Activated CD8-positive, alpha-beta memory T cell treated with anti-CD3 and anti-CD28 coated beads for 48 hours (primary cell): ENCODE measurements at places on chromosomes 6 and 20.

GRCh38 chr20:57332105-57333089 lies 2.8 kb downstream of the SPO11 start:
- DNase-seq = no peak

DNA sequence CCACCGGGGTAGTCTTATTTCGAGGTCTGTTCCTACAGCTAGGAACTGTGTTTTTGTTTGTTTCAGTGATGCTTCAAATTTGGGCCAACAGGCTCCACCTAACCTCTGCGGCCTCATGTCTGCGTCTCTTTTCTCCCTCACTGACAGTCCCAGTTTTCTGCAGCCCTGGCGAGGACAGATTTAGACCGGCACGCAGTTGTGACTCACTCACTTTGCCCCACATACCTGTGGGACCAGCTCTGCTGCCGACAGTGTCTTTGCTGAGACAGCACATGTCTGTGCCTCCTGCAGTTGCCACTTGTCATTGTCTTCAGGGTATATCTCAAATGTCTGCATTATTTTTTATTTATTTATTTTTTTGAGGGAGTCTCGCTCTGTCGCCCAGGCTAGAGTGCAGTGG lies 29.2 kb downstream of the OSBPL2 start:
- no peak for DNase-seq

DNA sequence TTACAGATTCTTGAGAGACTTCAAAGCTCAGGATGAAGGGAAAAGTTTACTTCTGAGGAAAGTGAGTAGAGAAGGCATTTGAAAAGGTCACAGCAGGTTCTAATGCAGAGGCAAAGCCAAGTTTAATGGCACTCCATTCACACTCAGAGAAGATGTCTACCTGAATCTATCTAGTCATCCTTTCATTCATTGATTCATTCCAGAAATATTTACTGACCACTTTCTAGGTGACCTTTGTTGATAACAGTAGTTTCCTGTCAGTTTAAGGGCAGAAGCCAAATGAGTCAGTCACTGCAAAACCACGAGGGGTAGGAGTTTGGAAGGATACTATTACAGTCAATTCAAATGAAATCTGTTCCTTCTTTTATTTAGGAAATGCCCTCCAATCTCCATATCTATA lies 30.8 kb downstream of the FBXO5 start:
- no peak for DNase-seq

DNA sequence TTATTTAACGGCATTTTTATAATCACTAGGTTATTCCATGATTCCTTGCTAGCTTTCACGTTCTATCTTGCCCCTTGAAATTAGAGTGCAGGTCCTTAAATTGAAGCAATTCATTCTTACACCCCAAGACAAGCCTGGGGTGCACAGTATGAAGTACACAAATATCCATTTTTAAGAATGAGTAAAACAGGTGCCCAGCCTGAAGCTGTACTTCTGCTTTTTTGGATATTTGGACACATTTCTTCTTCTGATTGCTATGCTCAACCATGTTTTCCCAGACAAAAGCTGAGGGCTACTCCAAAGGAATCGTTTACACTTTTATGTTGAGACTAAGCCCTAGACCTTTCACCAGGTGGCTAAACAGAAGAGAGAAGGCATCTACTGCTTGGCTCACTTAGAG lies 7.9 kb upstream of the TAGAP start:
- no peak for DNase-seq

- DNase-seq = no peak
Measured at GRCh38 chr6:47780510-47781356, 1.1 kb upstream of the OPN5 start.

DNA sequence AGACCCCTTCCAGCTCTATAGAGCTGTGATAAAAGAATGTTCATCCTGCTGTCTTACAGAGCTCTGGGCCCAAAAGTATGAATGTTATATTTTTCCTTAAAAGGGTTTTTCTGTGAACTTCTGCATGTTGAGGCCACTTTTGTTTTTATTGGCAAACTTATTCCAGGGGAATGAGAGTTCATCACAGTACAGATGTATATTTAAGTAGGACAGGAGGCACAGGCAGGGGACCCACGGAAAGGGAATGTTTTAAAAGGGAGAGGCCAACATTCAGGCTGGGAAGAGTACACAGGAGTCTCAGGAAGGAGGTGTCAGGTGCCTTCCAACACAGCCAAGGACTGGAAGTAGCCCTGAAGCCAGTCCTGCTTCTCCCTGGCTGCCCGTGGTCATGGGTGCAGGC lies 148.4 kb downstream of the EYA2 start:
- no peak for DNase-seq

- no peak for DNase-seq
Measured at GRCh38 chr6:149917679-149918078, 5.2 kb downstream of the RAET1G start.

- peak; percentile 18 for DNase-seq
Measured at GRCh38 chr6:107618672-107619071, 128.8 kb downstream of the SOBP start.

GRCh38 chr6:81326881-81327561 lies 425.5 kb downstream of the TENT5A start:
- no peak for DNase-seq

- no peak for DNase-seq
Measured at GRCh38 chr20:1568163-1568490, 10.6 kb upstream of the SIRPD start.
